Neural cell (in vitro differentiated cells): ENCODE measurements at places on chromosomes 2 and 18. TPM values are rescaled to one million over a fixed set of nuclear protein-coding genes. Genes with fewer than 3 reads are reported as not detected.

Gene DUSP2
- polyA plus RNA-seq = 1.5 and 2.1 TPM in 2 replicates

Gene CIB4
- not detected in 2 replicates for polyA plus RNA-seq

Gene REG3A
- not detected in 2 replicates for polyA plus RNA-seq

Gene ANKRD29
- 4.9 and 7.1 TPM in 2 replicates for polyA plus RNA-seq

Gene RTP5
- polyA plus RNA-seq = 1.2 and 1.8 TPM in 2 replicates

Gene NCOA1
- 21.4 and 23.0 TPM in 2 replicates for polyA plus RNA-seq

Gene ARHGAP15
- 0.30 TPM in 1 of 2 replicates, not detected in the other for polyA plus RNA-seq

Gene ANKRD36
- polyA plus RNA-seq = 72.8 and 81.5 TPM in 2 replicates

Gene ZBTB7C
- 2.4 and 6.5 TPM in 2 replicates for polyA plus RNA-seq

Gene PDE1A
- polyA plus RNA-seq = 1.6 and 2.2 TPM in 2 replicates

Gene GTF2A1L
- 0.51 TPM in 1 of 2 replicates, not detected in the other for polyA plus RNA-seq

Gene MOGAT1
- polyA plus RNA-seq = not detected in 2 replicates

Gene CD28
- polyA plus RNA-seq = not detected in 2 replicates

Gene LRATD1
- 75.3 and 81.4 TPM in 2 replicates for polyA plus RNA-seq

Gene REEP1
- 111 and 121 TPM in 2 replicates for polyA plus RNA-seq

Gene WIPF1
- polyA plus RNA-seq = 0.25 and 0.44 TPM in 2 replicates

Gene CFAP53
- 0.26 and 0.64 TPM in 2 replicates for polyA plus RNA-seq

Gene GPR45
- polyA plus RNA-seq = 4.1 and 6.8 TPM in 2 replicates

Gene CHRNG
- polyA plus RNA-seq = not detected in 2 replicates

Gene HNMT
- 0.40 TPM in 1 of 2 replicates, not detected in the other for polyA plus RNA-seq
